ENCODE measurements at places on chromosomes 3 and 15.

GRCh38 chr3:13158871-13159270, 85.6 kb upstream of the IQSEC1 start:
- no peak for DNase-seq

GRCh38 chr15:31235311-31236183, 91.1 kb upstream of the KLF13 start:
- DNase-seq = no peak

- DNase-seq = no peak
Observed at GRCh38 chr15:96585484-96586386, 255.2 kb downstream of the NR2F2 start.

DNA sequence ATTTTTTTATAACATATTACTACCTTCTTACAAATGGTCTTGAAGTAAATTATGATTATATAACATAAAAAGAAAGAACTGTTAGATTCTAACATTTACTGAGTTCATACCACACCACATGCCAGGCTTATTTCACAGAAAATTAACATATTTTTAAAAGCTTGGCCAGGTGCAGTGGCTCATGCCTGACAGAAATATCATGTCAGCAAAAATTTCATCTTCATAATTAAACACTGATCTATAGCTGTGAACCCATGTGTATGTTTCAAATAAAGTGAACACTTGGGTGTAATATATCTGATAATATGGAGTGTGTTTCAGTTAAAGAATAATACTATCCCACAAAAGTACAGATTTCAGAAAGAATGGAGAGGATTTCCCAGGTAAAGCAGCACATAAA, 296.5 kb downstream of the SI start:
- no peak for DNase-seq

- no peak for DNase-seq
Observed at GRCh38 chr3:164748626-164749025, 329.7 kb downstream of the SI start.

GRCh38 chr3:33236005-33236404, 17.4 kb upstream of the SUSD5 start:
- DNase-seq = no peak

DNA sequence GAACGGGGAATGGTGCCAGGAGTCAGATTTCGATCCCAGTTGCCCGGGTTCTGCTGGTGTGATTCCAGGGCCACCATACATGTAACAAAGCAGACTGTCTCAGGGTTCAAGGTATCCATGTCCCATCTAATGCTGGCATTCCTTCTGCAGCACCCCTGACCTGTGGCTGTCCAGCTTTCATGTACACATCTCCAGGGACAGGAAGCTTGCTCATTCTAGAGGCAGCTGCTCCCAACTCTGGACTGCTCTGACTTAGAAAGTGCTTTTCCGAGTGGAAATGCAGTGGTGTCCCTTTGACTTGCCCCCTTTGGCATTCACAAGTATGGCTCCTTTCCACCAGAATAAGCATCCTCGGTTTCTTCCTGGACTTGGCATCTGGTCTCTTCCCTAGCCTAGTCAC, 30.9 kb downstream of the PML start:
- no peak for DNase-seq

DNA sequence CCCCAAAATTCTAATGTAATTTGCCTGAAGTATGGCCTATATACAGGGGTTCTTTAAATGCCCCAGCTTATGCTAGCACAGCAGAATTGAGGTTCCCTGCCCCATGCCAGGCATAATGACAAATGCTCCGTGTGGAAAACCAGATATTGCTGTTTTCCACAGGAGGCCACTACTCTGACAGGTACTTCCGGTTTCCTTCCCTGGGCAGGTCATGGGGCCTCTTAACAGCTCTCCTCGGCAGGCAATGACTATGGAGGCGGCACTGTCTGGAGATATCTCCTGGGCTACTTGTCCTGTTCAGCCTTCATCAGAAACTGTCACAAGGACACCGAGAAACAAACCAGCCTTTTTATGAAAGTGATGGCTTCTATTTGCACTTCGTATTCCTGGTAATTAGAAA, 54.8 kb downstream of the SLC7A14 start:
- no peak for DNase-seq

GRCh38 chr15:58139276-58139988, 1.3 kb downstream of the AQP9 start:
- DNase-seq = no peak

- DNase-seq = no peak
Observed at GRCh38 chr3:195068084-195069080, 202.6 kb downstream of the XXYLT1 start.

- peak; percentile 59 for DNase-seq
Observed at GRCh38 chr3:100709842-100710260, 557 bp downstream of the TFG start.

GRCh38 chr15:77010312-77010686, 15.4 kb downstream of the PSTPIP1 start:
- DNase-seq = no peak

DNA sequence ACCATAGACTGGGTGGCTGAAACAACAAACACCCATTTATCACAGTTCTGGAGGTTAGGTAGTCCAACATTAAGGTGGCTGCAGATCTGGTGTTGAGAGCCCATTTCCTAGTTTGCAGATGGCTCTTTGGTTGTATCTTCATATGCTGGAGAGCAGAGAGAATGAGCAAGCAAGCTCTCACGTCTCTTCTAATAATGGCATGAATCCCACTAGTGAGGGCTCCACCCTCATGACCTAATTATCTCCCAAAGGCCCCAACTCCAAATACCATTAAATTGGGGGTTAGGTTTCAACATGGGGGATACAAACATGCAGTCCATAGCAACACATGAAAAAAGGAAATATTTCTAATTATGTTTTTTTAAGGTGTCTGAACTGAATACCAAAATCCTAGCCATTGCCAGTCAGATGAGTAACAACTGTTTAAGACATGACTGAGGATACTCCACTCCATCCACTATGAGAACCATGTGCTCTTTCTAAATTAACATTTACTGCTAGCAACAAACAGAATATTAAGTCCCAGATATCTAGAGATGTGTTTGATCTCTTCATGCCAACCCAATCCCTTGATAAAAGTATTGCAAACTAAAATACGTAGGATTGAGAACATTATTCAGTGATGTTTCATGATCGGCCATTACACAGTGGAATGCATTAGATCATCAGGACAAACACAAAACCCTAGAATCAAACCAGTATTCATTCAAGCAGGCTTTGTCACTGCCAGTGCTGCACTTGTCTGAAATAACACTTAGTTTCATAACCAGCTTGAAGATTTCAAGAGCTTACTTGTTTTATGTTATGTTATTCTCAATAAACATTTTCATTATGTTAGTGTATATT, 340.3 kb downstream of the SLC9A9 start:
- DNase-seq = no peak

- no peak for DNase-seq
Observed at GRCh38 chr3:38985981-38986380, 65.8 kb downstream of the SCN11A start.

- DNase-seq = peak; percentile 85
Observed at GRCh38 chr15:40279437-40280141, 3.3 kb downstream of the ANKRD63 start.

- DNase-seq = no peak
Observed at GRCh38 chr3:30399394-30400181, 206.8 kb upstream of the TGFBR2 start.

DNA sequence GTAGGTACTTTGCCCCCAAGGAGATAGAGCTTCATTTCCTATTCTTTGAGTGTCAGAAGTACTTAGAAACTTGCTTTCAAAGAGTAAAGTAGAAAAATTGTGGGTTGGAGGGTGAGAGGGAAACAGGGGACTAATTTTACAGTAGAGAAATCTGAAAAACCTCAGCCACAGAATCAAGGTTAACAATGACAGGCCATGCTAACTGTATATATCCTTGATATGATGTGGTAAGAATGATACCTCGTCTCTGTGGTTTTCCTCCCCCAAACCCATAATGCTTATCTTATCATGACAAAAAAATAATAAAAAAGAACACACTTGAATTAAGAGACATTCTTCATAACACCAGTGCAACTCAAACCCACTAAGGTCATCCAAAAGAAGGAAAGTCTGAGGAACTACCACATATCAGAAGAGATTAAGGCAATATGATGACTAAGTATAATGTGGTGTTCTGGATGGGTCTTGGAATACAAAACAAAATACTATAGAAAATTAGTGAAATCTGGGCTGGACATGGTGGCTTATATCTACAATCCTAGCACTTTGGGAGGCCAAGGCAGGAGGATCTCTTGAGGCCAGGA, 360.4 kb downstream of the ULK4 start:
- no peak for DNase-seq

DNA sequence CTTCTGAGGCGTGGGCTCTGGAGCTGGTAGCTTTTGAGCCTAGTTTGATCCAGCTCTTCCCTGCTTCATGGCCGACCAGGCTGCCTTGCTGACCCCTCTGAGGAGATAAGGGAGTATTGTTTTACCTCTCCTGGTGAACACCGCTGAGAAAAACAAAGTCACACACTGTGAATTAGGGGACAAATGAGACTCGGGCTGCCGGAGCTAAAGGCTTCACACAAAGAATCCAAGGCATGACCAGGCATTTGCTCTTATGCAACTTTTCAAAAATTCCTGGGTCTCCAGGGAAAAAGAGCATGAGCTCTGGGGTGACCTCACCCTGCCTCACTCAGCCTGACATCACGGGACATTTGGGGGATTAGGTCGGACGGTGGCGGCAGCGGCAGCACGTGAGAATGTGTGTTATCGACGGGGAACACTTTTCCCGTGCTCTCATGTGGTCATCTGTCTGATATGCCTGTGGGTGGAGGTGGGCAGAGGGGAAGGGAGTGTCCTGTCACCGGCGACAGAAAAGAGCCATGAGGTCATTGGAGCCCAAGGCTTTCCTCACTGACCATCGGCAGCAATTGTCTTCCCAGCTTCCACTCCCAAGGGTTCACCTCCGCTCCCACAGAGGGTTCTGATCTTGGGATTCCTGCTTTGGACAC, 61.0 kb downstream of the TMEM44 start:
- peak; percentile 56 for DNase-seq

DNA sequence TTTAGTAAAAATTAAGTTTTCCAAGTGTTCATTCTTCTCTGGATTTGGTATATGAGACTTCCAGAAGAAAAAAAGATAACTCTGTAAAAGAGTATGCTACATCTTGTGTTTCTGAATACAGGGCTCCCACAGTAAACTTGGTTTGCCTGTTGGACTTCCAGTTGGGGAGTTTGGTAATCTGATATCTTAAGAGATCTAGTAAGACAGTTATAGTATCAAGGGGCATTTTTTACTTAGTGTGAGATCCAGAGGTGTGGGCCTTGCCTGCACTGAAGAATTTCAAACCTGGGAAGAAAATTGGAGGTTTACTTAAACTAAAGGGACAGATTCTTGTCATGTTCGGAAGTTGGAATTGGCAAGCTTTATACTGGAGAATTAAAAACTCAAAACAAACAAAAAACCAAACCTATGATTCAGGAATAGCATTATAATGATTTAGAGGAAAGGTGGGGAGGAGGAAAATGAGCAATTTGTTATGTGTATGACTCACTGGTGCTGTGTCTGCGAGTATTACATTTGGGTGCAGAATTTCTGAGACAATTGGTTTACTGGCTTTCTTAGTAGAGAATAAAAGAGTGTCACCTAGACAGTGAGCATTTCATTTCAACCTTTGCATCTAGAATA, 58.9 kb upstream of the ULK4 start:
- no peak for DNase-seq

DNA sequence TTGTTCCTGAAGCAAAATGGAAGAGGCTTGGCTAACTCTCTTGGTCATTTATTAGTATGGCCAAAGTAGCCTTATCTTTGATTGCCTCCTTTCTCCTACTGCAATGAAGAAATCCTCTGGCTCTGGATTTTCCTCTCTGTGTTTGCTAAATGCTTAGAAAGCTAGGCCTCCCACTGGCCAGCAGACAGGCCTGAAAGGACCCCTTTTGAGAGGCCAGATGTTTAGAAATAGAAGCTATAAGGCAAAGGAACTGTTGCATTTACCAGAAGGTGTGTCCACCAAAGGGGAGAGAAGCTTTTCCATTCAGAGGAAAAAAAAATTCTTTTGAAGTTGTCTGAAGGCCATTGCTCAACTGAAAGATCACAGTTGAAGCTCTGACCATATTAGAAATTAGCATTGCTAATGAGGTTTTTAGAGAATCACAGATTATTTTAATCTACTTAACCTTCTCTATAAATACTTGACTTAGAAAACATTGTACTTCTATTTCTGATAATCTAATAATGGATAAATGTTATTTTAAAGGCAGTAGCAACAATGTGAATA, 160.8 kb downstream of the SYNPR start:
- no peak for DNase-seq

DNA sequence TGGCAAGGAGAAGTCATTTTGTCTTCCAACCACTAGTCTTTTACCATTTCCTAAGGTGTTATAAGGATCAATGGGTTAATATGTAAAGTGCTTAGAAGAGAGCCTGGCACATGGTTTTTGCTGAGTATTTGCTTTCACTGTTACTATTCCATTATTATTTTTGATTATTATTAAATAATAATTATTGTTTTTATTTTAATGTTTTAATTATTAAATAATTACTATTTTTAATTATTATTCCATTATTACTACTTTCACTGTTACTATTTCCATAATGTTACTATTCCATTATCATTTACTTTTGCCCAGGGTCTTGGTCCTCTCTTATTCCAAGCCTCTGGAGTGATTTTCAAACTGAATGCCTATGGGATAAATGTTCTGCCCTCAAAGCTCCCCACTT, 48.5 kb downstream of the FSTL1 start:
- no peak for DNase-seq

- no peak for DNase-seq
Observed at GRCh38 chr3:37625690-37626360, 235.9 kb upstream of the CTDSPL start.

GRCh38 chr15:98580572-98580971, 67.8 kb upstream of the IGF1R start:
- DNase-seq = no peak

- DNase-seq = no peak
Observed at GRCh38 chr15:43314171-43314570, 16.2 kb downstream of the LCMT2 start.

DNA sequence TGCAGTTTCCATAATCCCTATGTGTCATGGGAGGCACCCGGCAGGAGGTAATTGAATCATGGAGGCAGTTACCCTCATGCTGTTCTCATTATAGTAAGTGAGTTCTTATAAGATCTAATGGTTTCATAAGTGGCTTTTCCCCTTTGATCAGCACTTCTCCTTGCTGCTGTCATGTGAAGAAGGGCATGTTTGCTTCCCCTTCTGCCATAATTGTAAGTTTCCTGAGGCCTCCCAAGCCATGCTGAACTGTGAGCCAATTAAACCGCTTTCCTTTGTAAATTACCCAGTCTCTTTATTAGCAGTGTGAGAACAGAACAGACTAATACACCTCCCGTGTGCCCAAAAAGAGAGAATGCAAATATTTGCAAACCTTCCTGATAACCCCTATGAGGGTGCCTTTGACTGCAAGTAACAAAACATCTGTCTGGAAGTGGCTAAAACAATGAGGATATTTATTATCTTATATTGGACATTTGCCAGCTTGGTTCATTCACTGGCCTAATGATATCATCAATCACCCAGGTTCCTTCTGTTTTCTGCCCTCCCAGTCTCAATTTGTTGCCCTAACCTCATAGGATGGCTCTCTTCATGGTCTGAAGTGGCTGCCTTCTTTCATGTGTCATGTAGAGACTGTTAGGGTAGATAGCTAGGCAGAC, 68.7 kb downstream of the BHLHE40 start:
- no peak for DNase-seq

Data from progenitor cell of endocrine pancreas (in vitro differentiated cells).